ENCODE measurements at places on chromosomes 16 and 17.

- DNase-seq: no peak
These were observed 105.1 kb upstream of the KCNJ16 start for GRCh38 chr17:69969897-69970296.

DNA sequence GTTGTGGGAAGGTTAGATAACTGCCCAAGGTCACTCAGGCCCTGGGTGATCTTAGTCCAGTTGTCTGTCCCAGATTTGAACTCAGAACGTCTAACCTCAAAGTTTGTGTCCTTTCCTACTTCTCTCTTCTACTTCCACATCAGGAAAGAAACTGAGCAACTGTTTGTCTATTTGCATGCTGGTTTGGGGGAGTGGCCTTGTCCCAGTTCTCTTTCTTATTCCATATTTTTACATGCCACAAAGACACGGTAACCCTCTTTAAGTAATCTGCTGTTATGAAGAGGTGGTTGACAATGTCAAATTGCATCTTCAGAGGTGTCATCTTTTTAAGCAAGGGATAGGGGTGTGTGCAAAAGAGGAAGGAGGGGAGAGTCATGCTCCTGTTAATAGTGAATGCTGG, 432.5 kb downstream of the HS3ST3B1 start:
- no peak for DNase-seq

GRCh38 chr17:7656958-7657609, 6.4 kb downstream of the ATP1B2 start:
- no peak for DNase-seq

DNA sequence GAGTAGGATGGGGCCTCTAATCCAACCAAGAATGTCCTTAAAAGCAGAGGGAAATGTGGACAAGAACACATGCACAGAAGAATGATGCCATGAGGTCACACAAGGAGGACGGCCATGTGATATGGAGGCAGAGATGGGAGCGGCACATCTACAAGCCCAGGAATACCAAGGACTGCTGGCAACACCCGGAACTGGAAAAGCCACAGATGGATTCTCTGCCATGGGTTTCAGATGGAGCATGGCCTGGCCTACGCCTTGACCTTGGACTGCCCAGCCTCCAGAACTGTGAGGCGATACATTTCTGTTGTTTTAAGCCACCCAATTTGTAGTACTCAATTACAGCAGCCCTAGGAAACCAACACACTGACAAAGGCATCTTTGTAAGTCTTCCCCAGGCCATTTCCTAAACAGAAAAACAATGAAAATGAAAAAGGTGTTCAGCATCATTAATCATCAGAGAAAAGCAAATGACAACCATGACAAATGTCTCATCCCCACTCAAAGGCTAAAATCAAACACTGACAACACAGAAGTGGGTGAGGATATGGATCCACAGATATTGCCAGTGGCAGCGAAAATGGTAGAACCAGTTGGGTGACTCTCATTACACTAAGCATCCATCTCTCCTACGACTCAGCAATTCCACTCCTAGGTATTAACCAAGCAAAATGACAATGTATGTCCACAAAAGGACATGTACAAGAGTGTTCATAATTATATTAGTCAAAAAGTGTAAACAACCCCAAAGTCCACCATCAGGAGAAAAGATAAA, 76.9 kb upstream of the CNEP1R1 start:
- DNase-seq: no peak

DNA sequence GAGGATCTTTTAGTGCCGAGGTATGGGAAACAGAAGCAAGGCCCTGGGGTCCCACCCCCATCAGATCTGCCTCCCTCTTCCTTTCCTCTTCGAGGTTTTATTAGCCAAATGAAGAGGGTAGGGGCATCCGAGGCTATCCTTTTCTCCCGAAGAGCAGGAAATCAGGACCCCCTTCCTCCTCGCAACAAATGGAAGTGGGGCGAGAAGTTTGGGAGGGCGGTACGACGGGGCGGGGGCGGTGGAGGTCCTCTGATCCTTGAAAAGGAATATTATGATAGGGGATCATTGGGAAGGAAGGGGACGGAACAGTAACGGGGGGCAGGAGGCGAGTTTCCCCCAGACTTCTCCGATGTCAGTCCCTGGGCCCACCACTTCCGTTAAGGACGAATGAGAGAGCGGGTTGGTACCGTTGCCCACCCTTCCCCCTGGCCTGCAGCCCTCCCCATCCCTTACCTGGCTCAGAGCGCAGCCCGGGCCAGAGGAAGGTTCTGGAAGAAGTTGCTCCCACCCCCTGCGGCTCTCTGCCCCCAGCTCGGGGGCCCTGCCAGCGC, 309 bp downstream of the FOXJ1 start:
- no peak for DNase-seq

DNA sequence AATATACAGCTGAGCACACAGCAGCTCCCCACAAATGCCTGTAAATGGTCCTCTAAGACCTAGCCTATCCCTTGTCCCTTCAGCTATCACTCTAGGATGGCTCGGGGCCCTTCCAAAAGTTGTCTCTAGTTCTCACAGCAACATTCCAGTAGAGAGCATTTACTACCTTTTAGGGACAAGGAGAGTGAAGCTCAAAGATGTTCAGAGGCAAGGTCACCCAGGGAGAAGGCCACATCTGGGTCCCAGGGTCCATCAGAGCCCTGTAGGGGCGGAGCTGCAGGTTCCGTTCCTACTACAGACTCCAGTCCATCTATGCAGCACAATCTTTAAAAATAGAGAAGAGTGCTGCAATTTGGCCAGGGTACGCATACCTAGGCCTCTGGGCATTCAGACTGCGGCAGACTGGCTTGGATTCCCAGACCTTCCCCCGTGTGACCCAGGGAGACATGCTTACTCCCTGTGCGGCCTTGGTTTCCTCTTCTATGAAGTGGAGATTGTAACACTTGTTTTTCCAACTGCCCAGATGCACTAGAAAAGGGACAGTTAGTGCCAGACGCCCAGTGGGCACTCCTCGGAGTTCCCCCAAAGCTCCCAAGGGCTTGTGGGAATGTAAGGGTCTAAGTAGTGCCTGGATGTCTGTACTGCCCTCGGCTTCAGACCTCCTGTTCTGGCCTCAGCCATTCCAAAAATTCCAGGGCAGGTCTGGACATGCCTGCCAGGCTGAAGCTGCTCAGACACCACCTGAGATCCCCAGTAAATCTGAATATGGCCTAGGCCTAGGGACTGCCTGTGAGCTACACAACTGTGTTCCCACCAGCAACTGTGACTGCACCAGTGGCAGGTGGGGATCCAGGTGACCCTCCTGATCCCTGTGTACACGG, 2.5 kb downstream of the SLC12A4 start:
- DNase-seq: no peak

DNA sequence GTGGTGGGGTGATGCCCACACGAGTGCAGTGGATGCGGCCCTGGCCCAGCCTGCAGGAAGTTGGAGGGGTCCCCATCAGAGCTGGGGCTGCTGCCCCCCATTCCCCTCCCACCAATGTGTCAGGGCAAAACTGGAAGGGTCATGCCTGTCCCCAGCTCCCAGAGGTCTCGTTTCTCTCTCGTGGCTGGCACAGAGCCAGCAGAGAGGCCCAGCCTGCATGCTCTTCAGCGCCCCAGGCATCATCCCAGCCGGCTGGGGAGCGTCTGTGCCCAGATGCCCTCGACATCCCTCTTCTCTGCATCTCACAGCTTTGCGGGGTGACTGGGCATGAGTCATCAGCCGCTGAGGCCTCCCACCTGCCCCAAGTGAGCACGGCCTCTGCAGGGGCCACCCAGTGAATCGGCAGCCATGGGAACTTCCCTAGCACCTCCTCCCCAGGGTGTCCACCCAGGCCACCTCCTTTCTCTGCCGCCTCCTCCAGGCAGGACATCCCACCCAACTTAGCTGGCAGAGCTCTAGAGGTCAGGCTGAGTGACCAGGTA, 9.8 kb upstream of the CSNK1D start:
- DNase-seq: no peak

DNA sequence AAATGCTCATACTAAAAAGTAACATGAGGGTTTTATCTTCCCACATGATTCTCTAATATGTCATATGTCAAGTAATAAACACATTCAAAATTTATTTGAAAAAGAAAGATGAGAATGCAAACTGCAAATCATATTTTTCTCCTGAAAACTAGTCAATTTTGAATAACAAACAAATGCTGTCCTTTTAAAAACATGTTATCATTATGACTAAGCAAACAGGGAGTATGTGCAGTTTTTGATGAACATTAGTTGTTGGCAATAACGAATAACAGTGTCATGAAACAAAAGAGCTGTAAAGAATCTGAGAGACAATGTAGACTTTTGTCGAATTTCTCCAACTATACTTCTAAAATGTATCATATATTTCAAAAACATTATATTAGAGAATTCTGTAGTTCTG, 34.8 kb downstream of the RPGRIP1L start:
- no peak for DNase-seq

DNA sequence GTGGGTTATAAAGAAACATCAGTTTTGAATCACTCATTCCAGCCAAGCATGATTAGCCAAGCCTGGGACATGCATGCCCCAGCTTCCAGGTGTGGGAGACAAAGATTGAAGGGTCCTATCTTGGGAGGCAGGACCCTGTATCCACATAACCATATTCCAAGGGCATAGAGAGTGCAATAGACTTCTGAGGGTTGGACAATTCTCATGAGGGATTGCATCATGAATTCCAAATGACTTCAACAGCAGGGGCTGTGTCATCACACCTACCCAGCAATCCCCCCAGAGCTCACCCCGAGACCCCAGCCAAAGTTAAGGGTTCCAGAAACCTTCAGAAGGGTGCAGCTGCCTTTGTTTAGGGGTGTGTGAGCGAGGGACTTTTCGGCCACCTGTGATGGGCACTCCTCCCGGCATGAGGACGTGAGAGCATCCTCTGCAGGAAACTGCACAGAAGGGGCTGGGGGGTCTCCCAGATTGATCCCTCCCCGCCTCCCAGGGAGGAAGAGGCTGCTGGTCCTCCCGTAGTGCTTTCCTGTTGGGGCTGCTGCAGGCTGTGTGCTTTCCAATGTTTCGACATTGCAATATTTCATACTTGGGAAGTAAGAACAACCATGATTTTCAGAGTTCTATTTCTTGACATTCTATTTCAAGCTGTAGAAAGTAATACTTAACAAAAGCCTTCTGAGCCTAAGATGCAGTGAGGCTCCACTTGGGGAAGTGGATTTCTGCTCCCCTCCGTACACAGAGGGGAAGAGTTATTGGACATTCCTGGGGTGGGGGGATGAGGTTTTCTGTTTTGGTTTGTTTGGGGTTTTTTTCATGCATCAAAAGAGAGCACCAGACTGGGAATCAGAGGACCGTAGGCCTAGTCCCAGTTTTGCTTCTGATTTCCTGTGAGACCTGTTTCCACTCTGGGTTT, 13.3 kb upstream of the PITPNM3 start:
- DNase-seq: no peak

DNA sequence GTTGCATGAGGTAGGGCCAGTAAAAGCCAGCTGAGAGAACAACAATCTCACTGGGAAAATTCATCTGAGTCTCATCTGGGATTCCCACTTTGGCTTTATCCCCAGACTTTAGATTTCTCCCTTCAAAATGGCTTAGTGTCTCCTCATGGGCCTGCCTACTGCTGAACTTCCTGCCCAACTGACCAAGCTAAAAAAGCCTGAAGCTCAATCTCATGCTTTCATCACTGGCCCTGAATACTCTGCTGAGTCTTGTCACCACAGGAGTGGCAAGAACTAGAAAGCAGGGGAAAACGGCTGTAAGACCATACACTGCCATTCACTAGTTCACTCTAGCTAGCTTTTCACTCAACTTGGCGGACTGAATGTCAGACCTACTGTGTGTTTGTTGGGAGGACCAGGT, 96.4 kb upstream of the NOG start:
- no peak for DNase-seq

GRCh38 chr16:76796416-76796815, 394.6 kb upstream of the MON1B start:
- no peak for DNase-seq

- DNase-seq: no peak
These were observed 24.5 kb downstream of the C17orf67 start for GRCh38 chr17:56809106-56809819.

GRCh38 chr17:6599364-6599763, 41.1 kb downstream of the KIAA0753 start:
- peak; percentile 5 for DNase-seq

DNA sequence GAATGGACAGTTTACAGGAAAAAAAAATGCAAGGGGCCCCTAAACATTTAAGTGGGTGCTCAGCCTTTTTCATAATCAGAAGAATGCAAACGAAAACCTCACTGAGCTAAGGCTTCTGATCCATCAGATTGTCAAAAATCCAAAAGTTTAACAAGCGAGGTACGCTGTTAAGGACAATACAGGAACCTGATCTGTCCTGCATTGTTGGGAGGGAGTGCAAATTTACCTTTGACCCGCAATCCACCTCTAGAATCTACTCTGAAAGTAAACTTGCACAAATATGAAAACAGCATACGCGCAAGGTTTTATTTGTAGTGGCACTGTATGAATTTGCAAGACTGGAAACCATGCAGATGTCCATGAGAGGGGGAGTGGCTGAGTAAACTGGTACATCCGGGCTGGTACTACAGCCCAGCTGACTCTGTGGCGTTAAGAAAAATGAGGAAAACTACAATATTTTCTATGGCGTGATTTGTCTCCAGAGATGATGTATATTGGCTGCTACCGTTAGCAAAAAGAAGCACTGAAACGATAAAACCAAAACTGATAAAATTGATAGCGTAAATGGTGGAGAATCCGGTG, 28.8 kb upstream of the ST6GALNAC1 start:
- DNase-seq: peak; percentile 10

Measured in KG1 (cell line).